Suprapubic skin (tissue), 4 donors: ENCODE measurements at places on chromosomes 4 and X.
A peak's percentile ranks its signal among the peaks of the same experiment; 100 is the strongest.

DNA sequence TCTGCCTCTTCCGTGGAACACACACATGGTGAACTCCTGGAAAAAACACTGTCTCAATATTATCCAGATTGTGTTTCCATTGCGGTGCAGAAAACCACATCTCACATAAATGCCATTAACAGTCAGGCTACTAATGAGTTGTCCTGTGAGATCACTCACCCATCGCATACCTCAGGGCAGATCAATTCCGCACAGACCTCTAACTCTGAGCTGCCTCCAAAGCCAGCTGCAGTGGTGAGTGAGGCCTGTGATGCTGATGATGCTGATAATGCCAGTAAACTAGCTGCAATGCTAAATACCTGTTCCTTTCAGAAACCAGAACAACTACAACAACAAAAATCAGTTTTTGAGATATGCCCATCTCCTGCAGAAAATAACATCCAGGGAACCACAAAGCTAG lies 87.9 kb downstream of the TET2 start:
- no peak for DNase-seq

GRCh38 chr4:7166237-7166636 lies 26.1 kb upstream of the SORCS2 start:
- DNase-seq, result peak; percentile 45

- DNase-seq, result no peak
Measured at GRCh38 chr4:1155314-1155713, 17.1 kb downstream of the SPON2 start.

- peak; percentile 69 for DNase-seq
Measured at GRCh38 chr4:143185253-143186107, 763 bp downstream of the USP38 start.

- DNase-seq, result no peak
Measured at GRCh38 chr4:184273166-184274147, 55.8 kb upstream of the ENPP6 start.

- DNase-seq, result no peak
Measured at GRCh38 chr4:47031011-47031678, at the start of gene GABRB1. GABRB1 (plus strand) TSS chr4:47031567.

GRCh38 chrX:8627796-8628195 lies 104.1 kb downstream of the ANOS1 start:
- no peak for DNase-seq

DNA sequence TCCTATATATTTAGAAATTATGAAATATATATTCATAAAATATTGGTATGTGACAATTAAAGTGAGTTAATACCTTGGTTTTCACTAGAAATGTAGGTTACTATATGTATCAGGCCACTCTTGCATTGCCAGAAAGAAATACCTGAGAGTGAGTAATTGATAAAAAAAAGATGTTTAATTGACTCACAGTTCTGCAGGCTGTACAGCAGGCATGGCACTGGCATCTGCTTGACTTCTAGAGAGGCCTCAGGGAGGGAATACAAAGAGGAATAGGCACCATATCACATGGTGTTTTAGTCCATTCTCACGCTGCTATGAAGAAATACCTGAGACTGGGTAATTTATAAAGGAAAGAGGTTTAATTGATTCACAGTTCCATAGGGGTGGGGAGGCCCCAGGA lies 1560.6 kb downstream of the STIM2 start:
- DNase-seq, result no peak

GRCh38 chrX:66918511-66918910 lies 279.6 kb upstream of the EDA2R start:
- DNase-seq, result no peak

DNA sequence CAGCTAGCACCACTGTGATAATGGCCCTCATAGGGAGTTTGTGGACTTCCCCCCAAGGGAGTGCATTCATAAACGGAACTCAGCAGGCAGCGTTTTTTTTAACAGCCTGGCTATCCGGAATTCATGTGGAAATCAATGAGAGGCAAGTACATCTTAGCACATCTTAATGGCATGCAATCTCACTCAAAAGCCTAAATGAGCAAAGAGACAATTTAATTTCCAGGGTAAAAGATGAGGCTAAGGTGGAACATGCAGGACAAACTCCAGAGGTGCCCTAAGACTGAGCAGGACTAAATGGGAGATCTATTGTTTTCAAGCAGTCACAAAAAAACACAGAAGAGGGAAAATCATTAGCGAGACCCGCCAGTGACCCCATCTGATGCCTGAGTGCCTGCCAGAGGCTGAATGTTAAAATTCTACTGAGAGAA lies 243.5 kb upstream of the KCNIP4 start:
- no peak for DNase-seq

DNA sequence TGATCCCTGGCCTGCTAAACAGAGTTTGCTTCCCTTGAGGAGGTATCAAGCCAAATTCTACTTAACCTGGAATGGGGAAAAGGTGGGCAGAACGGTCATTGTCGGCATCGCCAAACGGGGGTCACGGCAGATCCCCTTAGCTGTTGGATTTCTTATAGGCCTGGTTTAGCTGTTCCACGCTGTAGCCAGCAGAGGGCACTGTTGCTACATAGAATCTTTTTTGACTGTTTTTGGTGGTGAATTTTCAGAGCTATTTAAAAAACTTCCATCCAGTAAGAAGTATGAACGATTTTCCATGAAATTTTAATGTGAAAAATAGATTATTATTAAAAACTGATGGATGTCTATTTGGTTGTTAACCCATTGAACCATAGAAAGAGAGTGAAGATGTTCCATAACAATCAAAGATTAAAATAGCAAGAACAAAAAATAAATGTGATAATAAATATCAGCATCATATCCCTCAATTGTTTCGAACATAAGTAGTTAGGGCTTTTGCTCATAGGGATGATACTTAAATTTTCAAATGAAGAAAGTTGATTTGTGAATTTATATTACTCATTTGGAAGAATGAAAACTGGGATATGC lies 56.6 kb downstream of the LINC00632 start:
- DNase-seq, result peak; percentile 62

- DNase-seq, result no peak
Measured at GRCh38 chr4:174626342-174627008, 104.2 kb upstream of the HPGD start.

- DNase-seq, result no peak
Measured at GRCh38 chr4:141210168-141210567, 10.5 kb upstream of the ZNF330 start.

GRCh38 chrX:122584981-122585380 lies 599.1 kb upstream of the GRIA3 start:
- DNase-seq, result no peak

DNA sequence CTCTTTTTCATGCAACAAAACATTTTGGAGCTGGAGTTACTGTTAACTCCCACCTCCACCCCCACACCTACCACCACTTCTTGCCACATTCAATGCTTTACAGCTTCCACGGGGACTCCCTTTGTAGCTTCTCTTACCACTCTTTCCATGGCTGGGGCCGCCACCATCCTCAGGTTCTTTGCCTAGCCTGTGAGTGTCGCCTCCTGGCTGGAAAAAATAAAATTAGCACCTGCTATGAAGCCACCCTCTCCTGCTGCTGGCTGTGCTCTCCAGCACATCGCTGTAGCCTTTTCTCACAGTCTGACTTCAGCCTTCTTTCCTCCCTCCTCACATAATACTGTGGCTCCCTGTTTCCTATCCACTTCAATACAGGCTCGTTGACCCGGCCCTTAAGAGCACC lies 114.4 kb downstream of the FRAS1 start:
- no peak for DNase-seq

DNA sequence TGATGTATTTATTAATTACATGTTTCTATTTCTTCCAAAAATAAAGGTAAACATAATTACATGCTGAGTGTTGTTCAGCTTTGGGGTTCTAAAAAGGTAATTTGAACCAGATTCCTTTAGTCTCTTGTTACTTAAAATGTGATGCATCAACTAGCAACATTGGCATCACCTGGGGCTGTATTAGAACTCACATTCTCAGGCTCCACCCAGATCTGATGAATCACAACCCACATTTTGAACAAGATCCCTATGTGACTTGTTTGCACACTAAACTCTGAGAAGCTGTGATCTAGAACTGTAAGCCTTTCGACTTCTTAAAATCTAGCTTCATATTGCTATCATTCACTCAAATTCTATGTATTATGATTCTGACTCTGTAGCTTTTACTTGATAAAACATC lies 23.0 kb upstream of the HS3ST1 start:
- no peak for DNase-seq

GRCh38 chr4:2262145-2262943 lies 435 bp upstream of the MXD4 start:
- DNase-seq, result peak; percentile 100

GRCh38 chrX:55715847-55716246 lies 1.7 kb upstream of the RRAGB start:
- DNase-seq, result no peak

DNA sequence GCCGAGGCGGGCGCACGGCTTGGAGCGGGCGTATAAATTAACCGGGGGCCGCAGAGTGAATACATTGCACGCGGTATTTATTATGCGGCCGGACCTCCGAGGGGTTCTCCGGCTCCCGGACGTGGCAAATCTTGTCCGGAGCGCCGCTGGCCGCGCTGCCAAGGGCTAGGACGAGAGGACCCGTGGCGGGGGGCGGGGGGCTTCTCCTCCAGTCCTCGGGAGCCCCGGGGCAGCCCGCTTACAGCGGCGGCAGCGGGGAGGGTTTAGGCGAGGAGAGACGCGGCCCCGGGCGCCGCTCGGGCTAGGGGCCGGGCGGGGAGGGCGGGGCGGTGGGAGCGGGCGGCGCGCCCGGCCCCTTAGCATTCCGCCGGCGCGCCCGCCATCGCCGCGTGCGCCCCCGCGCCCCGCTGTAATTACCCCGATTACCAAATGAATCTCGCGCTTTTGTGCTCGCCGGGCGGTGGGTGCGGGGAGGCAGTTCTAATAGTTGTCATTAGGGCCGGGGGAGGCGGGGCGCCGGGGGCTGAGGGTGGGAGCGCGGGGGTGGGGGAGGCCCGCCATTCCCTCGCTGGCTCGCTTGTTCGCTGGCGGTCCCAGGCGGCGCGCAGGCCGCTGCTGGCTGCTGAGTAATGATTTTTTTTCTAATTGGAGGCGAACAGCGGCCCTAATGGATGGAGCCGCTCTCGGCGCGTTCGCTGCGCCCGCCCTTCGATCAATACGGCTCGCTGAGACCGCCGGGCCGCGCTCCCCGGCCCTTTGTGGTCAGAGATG lies 276.6 kb downstream of the BCOR start:
- no peak for DNase-seq

- no peak for DNase-seq
Measured at GRCh38 chr4:66465111-66465510, 794.8 kb upstream of the EPHA5 start.

DNA sequence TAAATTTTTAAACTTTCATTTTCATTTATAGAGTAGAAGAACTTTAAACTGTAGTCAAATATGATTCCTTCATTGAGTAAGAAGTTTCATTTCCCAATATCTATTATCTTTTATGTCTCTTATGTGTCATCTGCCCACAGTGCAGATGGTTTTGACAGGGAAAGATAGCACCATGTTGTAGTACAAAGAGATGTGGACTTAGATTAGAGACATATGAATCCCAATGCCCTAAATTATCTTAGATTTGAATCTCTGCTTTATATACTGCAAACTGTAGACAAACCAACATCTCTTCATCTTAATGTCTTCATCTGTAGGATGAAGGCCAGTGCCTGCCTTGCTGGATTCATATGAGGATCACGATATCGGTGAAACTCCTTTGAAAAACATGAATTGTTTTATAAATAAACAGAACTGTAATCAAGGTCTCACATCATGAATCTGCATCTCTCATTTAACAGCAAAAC lies 217.5 kb downstream of the BANK1 start:
- no peak for DNase-seq

GRCh38 chr4:187942968-187943367 lies 52.6 kb upstream of the ZFP42 start:
- DNase-seq, result no peak

- DNase-seq, result no peak
Measured at GRCh38 chrX:12007881-12008280, 130.4 kb upstream of the FRMPD4 start.

DNA sequence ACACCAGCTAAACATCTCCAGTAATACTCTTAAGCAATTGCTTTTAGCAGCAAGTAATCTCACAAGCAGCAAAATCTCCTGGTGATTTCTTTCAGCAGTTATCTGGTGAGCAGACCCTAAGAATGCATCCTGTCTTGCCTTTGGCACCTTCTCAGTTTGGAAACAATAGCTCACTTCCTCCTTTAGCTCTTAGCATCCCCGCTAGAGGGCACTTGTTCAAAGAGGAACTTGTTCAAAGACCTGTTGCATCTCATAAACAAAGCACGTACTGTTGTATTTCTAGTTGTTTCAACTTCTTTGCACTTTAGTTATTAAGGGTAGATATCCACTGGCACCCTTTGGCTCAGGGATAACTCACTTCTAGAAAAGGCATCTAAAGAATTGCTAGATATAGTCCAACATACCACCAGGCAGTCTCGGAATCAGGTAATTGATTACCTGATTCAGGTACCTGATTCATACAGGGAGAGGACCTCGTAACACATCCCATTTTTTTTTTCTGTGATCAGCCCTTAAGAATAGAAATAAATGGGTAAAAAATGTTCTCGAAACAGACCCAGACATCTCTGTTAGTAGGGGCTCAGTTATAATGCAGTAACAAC lies 81.9 kb upstream of the QRFPR start:
- no peak for DNase-seq

DNA sequence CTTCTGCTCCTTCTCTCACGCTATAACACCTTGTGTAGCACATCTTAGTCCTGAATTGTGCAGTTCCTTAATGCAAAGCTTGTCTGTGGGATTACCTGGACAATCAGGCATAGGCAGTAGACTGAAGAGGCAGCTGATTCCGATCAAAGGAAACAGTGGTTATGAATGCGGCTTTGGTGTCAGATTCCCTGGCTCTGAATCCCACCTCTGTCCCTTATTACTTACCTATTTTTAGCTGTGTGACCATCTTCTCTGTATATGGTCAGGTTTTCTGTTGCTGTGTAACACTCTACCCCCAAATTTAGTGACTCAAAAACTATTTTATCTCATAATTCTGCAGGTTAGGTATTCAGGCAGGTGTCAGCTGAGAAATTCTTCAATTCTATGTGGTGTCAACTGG lies 3.2 kb downstream of the ZBTB49 start:
- no peak for DNase-seq

- DNase-seq, result no peak
Measured at GRCh38 chr4:75995727-75996126, 5.0 kb upstream of the SDAD1 start.

- no peak for DNase-seq
Measured at GRCh38 chr4:78764498-78764961, 11.6 kb upstream of the BMP2K start.

- DNase-seq, result no peak
Measured at GRCh38 chrX:28347476-28347875, 239.8 kb upstream of the IL1RAPL1 start.

DNA sequence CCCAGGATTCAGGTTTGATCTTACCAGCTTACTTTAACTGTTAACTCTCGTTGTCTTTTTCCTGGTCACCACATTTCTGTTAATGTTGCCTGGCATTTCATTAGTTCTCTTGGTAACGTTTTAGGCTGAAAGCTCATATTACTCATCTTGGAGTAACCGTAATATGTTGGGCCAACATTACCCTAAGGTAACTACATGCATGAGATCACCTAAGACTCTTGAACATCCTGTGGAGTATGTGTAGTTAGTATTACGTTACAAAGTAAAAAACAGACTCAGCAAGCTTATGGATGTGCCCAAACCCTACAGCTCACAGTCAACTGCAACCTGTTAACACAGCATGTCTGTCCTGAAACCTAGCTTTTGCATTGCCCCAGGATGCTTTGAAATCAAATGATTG lies 203.3 kb upstream of the HS3ST1 start:
- DNase-seq, result no peak
